ENCODE measurements at places on chromosomes 5 and 9.

- H3K27me3 ChIP-seq, result no peaks in the 10 kb centered on the region
- no peak overlapping the region for H3K4me3 ChIP-seq
- H3K27ac ChIP-seq, result no peak overlapping the region
- no peak for DNase-seq
- H3K36me3 ChIP-seq, result no peaks in the 10 kb centered on the region
These were observed 25.8 kb upstream of the LPCAT1 start for GRCh38 chr5:1549475-1550030.

- H3K4me3 ChIP-seq, result no peak overlapping the region
- H3K4me1 ChIP-seq, result no peaks in the 10 kb centered on the region
- H3K27ac ChIP-seq, result no peak overlapping the region
- H3K27me3 ChIP-seq, result peaks cover 23% of the 10 kb centered on the region
- H3K36me3 ChIP-seq, result no peaks in the 10 kb centered on the region
These were observed 77.2 kb upstream of the NEK6 start for GRCh38 chr9:124180557-124180956.

DNA sequence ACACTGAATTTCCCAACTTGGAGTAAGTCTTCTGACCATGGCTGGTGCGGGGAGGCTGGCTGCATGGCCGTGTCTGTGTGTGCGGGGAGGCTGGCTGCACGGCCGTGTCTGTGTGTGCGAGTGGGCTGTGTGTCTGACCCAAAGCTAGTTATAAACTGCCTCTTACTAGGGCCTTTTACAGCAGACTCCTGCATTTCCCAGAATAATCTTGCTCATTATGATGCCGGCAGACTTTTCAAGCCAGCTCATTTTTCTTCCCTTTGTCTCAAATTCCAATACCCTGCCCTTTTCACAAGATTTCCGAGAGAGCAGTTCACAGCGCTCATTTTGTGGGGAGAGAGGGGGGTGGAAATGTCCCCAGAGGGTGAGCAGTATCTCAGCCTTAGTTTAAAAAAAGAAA is 470.7 kb upstream of the BRINP1 start:
- no peak overlapping the region for H3K27ac ChIP-seq
- no peaks in the 10 kb centered on the region for H3K4me1 ChIP-seq
- H3K36me3 ChIP-seq, result no peaks in the 10 kb centered on the region
- no peak overlapping the region for H3K4me3 ChIP-seq
- no peaks in the 10 kb centered on the region for H3K27me3 ChIP-seq

GRCh38 chr5:95027151-95027721 is 257.7 kb downstream of the MCTP1 start:
- H3K27me3 ChIP-seq, result peaks cover 4% of the 10 kb centered on the region
- no peak for DNase-seq
- no peak overlapping the region for H3K4me3 ChIP-seq

DNA sequence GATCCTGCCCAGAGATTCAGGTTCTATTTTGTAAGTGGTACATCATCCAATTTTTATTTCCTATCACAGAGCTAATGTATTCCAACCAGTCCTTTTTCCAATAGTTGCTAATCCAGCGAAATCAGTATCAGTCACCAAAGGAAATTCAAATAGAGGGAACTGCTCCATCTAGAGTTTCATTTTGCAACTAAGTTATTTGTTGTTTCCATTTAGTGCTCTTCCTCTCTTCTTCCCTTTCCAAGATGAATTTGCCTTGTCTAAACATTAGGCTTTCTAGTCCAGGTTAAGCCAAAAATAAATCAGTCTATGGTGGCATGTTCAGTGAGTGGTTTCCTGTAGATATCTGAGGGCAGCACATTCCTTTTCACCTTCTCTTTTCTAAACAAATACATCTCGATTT is 79.8 kb upstream of the SPATA31D4 start:
- H3K4me1 ChIP-seq, result no peaks in the 10 kb centered on the region
- no peak overlapping the region for H3K4me3 ChIP-seq
- H3K27me3 ChIP-seq, result no peaks in the 10 kb centered on the region
- H3K36me3 ChIP-seq, result no peaks in the 10 kb centered on the region

DNA sequence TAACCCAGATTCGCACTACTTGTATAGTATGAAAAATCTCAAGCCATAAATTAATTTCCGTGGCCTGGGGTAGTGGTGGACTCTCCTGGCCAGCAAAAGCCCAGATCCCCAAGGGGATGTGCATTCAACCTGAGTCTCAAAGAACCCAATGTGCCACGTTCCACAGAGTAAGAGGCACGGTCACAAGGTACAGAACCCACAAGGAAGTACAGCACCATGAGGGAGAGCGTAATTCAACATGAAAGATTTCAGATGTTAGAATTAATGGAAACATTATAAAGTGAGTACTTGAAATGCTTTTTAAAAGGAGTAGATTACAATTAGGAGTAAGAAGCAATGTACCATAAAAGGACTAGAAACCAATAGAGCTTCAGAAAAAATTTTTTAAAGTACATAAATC is 23.4 kb downstream of the SRD5A1 start:
- H3K27me3 ChIP-seq, result no peaks in the 10 kb centered on the region
- no peak overlapping the region for H3K4me3 ChIP-seq
- H3K4me1 ChIP-seq, result peaks cover 11% of the 10 kb centered on the region
- H3K36me3 ChIP-seq, result peaks cover 37% of the 10 kb centered on the region
- no peak for DNase-seq
- H3K27ac ChIP-seq, result no peak overlapping the region

DNA sequence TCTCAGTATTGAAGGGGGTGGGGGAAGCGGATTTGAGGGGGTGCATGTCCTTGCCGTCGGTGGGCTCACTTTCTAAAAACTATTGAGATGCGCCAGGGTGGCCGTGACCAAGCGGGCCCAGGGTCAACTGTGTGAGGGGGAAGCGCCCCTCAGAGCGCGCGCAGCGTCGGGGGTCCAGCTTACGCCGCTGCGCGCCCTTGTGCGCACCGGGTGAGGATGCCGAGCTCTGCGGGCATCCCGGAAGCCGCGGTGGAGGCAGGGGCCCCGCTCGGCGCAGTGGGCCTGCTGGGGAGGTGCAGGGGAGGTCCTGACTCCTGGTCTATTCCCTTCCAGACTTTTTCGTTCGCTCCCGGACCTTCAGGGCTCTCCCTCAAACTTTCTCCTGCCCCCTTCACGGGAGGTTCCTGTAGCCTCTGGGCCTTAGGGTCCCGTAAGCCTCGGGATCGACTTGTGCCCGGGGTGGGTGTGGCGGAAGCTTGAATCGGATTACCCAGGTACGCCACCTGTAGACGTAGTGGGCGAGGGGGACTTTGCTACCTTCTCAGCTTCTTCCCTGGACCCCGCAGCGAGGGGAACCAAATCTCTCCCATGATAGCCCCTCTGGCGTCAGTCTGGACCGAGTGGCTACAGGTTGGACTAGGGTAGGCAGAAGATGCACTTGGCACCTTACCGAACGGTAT is 2.5 kb upstream of the PRDM6 start:
- peaks cover 5% of the 10 kb centered on the region for H3K4me1 ChIP-seq
- peaks cover 70% of the 10 kb centered on the region for H3K27me3 ChIP-seq
- no peak overlapping the region for H3K4me3 ChIP-seq
- H3K27ac ChIP-seq, result no peak overlapping the region
- peaks cover 3% of the 10 kb centered on the region for H3K36me3 ChIP-seq
- DNase-seq, result no peak

- H3K4me3 ChIP-seq, result no peak overlapping the region
- peaks cover 2% of the 10 kb centered on the region for H3K27me3 ChIP-seq
- no peak overlapping the region for H3K27ac ChIP-seq
- H3K36me3 ChIP-seq, result no peaks in the 10 kb centered on the region
These were observed 154.3 kb downstream of the NFIB start for GRCh38 chr9:14159440-14160216.

DNA sequence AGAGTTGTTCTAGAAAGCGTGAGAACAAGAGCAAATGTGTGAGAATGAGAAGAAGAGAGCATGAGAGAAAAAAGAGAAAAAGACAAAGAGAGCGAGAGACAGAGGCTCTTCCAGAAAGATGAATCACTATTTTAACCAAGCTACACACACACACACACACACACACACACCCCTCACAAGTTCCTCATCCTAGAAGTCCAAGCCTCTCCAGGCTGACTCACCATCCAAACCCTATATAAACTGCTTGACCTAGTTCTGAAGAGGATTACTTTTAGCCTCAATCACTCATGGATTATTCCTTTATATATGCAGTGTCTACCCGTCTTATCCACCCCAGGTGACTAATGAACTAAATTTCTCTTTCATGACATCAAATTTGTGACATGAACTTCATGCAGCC is 37.6 kb downstream of the C9orf57 start:
- H3K27ac ChIP-seq, result no peak overlapping the region
- no peaks in the 10 kb centered on the region for H3K36me3 ChIP-seq
- DNase-seq, result no peak

DNA sequence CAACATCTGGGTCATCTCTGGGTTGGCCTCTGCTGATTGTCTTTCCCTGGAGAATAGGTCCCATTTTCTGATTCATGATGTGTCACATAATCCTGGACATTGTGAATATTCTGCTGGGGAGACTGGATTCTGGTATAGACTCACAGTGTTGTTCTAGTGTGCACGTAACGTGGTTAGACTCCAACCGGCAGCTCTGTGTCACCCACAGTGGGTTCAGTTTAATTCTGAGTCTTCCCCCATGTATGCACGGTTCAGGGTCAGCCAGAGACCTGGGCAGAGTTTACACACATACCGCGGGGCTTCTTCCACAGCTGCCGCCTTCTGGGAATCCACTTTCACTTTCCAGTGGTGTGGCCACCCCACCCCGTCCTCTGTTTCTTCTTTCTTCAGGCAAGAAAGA is 38.0 kb upstream of the LRRC14B start:
- H3K4me3 ChIP-seq, result no peak overlapping the region
- no peaks in the 10 kb centered on the region for H3K36me3 ChIP-seq
- DNase-seq, result no peak
- no peak overlapping the region for H3K27ac ChIP-seq
- H3K27me3 ChIP-seq, result peaks cover 5% of the 10 kb centered on the region
- no peaks in the 10 kb centered on the region for H3K4me1 ChIP-seq

DNA sequence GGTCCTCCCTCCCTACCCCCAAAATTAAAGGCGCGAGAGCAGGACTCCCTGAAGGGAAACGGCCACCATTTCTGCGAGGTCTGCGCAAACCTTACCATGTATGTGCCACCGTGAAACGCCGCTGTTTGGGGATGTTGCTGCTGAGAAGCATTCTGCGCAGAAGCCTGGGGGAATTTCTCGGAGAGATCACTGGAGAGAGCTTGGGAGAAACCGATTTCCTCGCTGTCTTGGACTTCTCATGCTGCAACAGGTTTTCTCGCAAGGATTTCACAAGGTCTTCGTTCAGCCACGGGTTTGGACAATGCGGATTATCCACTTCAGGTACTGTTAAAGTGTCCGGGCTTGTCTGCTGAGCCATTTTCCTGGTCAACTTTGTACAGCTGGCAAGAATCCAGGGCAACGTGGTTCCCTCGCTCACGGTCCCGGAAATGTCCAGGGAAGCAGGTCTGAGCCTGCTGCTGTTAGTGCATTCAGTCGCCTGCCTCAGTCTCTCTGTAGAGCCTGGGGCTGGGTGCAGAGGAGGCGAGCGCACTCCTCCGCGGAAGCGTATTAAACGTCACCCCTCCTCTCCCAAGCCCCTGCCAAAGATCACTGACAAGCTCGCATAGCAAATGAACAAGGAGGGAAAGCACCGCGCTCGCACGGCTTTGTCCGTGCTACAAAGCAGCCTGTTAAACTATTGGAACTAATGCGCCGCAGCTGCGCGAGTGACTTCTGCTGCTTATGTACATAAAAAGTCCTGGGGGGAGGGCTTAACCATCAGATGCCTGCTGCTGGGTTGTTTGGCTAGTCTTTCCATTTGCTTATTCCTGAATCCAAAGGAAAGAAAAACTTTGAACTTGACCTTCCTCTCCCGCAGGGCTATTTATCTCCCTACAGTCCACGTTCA is 125.1 kb downstream of the PDE4D start:
- H3K27me3 ChIP-seq, result peaks cover 34% of the 10 kb centered on the region
- no peak for DNase-seq
- H3K27ac ChIP-seq, result peak overlapping the region; percentile 26
- H3K4me3 ChIP-seq, result peak overlapping the region; percentile 79
- no peaks in the 10 kb centered on the region for H3K36me3 ChIP-seq
- H3K4me1 ChIP-seq, result peaks cover 18% of the 10 kb centered on the region

DNA sequence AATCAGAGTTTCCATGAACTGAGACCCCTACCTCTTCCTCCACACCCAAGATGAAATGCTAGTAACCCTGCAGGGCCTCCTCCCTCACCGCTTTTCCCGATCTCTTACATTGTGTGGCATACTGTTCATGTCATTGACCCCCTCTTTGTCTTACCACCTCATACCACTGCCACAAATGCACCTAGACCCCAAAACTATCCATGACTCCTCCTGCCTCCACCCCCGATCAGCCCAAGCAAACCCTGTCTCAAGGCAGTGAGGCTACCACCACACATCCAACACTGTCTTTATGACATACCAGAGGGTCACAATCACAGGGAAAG is 55.7 kb downstream of the PLAC8L1 start:
- H3K27ac ChIP-seq, result no peak overlapping the region
- H3K36me3 ChIP-seq, result no peaks in the 10 kb centered on the region
- no peak for DNase-seq

DNA sequence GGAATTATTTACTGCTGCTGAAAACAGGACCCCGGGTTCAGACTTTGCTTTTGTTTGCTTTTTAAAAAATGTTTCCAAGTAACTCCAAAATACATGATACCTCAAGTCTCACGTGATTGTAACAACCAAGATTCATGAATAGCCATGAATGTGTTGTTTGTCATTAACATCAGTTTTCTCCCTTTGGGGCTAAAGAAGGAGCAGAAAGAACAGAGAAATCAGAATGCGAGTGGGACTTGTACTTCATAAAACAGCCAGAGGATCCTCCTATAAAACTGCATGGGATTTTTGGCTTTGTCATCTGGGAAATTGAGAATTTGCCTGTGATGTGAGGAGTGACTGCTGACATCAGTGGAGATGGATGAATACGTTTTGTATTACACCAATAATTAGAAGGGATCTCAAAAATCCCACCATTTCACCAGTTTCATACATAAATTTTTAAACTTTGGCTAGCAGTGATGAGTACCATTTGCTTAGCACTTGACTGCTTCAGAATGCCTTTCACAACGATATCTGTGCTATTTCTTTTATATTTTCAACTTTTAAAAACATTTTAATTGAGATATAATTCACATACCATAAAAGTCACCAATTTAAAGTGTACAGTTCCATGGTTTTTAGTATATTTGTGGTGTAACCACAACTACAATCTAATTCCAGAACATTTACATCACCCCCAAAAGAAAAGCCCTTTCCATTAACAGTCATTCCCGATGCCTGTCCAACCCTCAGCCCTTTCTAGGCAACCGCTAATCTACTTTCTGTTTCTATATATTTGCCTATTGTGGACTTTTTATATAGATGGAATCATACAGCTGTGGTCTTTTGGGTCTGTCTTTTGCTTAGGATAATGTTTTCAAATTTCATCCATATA is 126.9 kb upstream of the ANKRD55 start:
- no peak overlapping the region for H3K4me3 ChIP-seq
- H3K27ac ChIP-seq, result no peak overlapping the region
- H3K36me3 ChIP-seq, result no peaks in the 10 kb centered on the region
- H3K27me3 ChIP-seq, result peaks cover 8% of the 10 kb centered on the region

- DNase-seq, result no peak
- peaks cover 27% of the 10 kb centered on the region for H3K36me3 ChIP-seq
- no peak overlapping the region for H3K27ac ChIP-seq
- peaks cover 48% of the 10 kb centered on the region for H3K4me1 ChIP-seq
- no peak overlapping the region for H3K4me3 ChIP-seq
These were observed 9.6 kb downstream of the DCP2 start for GRCh38 chr5:112986224-112986623.
